ENCODE measurements at places on chromosomes 2 and 18.

DNA sequence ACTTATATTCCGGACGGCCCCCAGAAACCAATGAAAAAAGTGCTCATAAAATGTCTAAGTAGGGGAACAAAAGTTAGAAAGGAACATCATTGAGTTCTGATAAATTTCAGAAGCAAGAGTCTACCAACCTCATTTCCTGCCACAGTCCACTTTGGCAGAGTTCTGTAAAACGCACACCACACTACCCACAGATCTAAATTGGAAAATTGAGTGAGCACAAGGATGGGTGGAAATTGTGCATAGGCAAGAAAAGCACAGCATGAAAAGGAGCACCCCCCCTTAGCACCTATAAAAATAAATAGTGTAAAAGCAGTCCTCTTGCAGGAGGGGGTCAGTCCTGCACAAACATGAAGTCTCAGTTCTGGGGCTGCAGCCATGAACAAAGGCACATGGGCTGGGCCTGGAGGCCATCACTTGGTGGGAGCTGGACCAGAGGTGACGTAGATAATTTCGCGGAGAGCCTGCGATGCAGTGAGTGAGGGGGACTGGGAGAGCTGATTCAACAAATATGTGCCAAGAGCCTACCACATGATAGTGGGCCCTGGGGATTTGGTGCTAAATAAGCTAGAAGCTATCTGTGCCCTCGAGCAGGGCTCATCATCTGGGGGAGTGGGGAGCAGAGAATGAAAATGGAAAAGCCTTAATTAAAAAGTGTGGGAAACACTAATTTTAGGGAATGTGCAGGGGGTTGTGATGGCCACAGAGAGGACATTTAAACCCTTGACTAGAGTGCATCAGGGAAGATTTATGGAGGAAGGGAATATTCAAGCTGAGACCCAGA lies 48.9 kb upstream of the SPP2 start:
- no peak overlapping the region for H3K4me3 ChIP-seq
- no peak overlapping the region for H3K27ac ChIP-seq
- DNase-seq: no peak
- H3K36me3 ChIP-seq: no peaks in the 10 kb centered on the region

DNA sequence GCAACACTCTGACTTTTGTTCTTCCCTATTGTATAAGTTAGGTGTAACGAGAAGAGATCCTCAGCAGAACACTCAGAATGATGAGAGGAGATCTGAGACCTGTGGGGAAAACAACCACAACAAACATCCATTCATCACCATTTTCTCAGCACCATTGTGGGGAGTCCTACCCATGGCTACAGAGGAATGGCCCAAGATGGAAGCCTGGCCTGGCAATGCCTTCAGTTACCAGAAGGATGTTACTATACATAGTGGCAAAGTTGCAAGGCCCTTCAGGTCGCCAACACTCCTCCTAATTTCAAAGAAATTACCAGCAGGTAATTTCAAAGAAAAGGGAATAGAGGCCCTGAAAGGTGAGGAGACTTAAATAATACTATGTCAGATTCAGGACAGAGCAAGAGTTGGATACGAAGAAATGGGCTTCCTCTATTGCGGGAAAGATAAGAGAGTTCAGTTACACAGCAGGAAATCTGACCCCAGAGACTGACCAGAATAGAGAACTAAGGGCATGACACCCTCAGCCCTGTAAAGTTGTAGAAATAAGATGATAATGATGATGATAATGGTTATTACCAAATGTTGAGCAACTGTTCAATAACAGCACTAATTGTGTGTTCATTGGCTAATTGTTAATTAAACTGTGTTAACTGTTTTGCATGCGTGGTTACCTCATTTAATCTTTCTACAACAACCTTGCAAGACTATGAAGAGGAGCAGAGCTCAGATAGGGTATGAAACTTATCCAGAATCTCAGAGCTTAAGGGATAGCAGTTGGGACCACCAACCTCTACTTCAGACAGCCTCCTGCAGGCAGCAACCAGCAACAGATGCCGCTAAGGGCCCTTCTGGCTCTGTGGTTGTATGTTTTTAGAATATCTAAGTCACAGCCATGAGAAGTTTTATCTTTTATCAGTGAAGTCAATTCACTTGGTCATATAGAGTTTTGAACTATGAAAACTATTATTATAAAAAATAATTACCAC lies 37.5 kb downstream of the DHRS9 start:
- no peak overlapping the region for H3K27ac ChIP-seq
- no peaks in the 10 kb centered on the region for H3K36me3 ChIP-seq
- DNase-seq: no peak
- no peaks in the 10 kb centered on the region for H3K27me3 ChIP-seq
- no peak overlapping the region for H3K4me3 ChIP-seq
- H3K4me1 ChIP-seq: no peaks in the 10 kb centered on the region

GRCh38 chr2:128396500-128396891 lies 77.8 kb upstream of the HS6ST1 start:
- H3K27me3 ChIP-seq: no peaks in the 10 kb centered on the region
- H3K4me1 ChIP-seq: no peaks in the 10 kb centered on the region
- peak; percentile 53 for DNase-seq
- H3K4me3 ChIP-seq: no peak overlapping the region
- H3K27ac ChIP-seq: no peak overlapping the region

DNA sequence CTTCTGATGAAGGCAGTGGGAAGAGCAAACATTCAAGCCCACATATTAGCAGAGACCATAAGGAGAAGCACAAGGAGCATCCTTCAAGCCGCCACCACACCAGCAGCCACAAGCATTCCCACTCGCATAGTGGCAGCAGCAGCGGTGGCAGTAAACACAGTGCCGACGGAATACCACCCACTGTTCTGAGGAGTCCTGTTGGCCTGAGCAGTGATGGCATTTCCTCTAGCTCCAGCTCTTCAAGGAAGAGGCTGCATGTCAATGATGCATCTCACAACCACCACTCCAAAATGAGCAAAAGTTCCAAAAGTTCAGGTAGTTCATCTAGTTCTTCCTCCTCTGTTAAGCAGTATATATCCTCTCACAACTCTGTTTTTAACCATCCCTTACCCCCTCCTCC lies 35.4 kb downstream of the CCNT2 start:
- no peak overlapping the region for H3K4me3 ChIP-seq
- H3K27me3 ChIP-seq: no peaks in the 10 kb centered on the region
- no peaks in the 10 kb centered on the region for H3K4me1 ChIP-seq
- no peak overlapping the region for H3K27ac ChIP-seq

DNA sequence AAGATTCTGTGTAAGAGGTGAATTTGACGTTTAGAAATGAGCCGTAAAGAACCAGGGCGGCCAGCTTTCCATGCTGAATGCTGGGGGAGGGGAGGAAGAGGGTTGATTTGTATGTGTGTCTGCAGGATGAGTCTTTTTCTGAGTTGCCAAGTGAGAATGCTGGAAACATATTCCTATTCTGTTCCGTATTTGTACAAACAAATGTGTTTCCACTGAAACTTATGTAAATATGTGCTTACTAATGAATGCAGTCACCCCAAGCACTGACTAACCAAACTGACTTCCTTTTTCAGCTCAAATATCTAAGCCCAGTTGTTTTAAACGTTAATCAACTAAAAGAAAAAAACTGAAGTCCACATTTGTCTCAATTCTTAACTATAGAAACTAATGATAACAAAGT lies 74.9 kb upstream of the APCDD1 start:
- DNase-seq: no peak
- H3K27ac ChIP-seq: no peak overlapping the region
- no peak overlapping the region for H3K4me3 ChIP-seq

- no peaks in the 10 kb centered on the region for H3K36me3 ChIP-seq
- H3K4me3 ChIP-seq: no peak overlapping the region
- no peak for DNase-seq
- H3K27me3 ChIP-seq: no peaks in the 10 kb centered on the region
- no peak overlapping the region for H3K27ac ChIP-seq
- no peaks in the 10 kb centered on the region for H3K4me1 ChIP-seq
Measured at GRCh38 chr2:152319822-152320570, 15.0 kb upstream of the FMNL2 start.

DNA sequence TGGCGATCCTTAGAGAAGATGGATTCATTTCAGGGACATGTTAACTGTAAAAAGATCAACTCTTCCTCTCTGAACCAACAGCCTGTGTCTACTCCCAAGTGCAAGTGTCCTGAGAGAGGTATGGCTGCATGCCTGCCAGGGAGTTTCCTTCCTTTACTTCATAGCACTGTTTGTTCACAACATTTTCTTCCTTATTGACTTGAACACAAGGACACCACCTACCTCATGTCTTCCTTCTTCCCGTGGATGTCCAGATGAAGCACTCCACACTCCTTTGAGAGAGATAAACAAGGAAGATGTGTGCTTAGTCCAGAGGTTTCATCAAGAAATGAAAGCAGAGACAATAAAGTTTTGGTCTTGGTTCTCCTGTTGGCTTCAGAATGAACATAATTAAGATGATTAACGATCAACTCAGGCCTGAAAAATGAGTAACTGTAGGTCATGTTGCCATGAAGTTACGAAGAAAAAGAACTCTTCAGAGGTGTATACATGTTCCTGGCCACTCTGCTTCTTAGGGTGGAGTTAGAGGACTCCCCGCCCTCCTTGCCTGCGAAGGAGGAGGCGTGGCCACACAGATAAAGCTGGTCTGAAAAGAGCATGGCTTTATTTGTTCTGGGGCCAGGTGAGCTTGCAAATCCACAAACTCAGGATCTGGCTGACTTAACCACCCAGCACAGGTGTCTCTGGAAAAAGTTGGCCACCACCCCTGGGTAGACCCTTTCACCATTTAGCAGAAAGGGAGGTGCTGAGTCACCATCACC lies 155.0 kb upstream of the KCTD1 start:
- H3K4me1 ChIP-seq: no peaks in the 10 kb centered on the region
- no peak overlapping the region for H3K27ac ChIP-seq
- no peaks in the 10 kb centered on the region for H3K27me3 ChIP-seq
- H3K4me3 ChIP-seq: no peak overlapping the region

- H3K36me3 ChIP-seq: no peaks in the 10 kb centered on the region
- no peak overlapping the region for H3K27ac ChIP-seq
- DNase-seq: no peak
- no peak overlapping the region for H3K4me3 ChIP-seq
- no peaks in the 10 kb centered on the region for H3K27me3 ChIP-seq
Measured at GRCh38 chr2:120421830-120422175, 75.9 kb downstream of the INHBB start.

DNA sequence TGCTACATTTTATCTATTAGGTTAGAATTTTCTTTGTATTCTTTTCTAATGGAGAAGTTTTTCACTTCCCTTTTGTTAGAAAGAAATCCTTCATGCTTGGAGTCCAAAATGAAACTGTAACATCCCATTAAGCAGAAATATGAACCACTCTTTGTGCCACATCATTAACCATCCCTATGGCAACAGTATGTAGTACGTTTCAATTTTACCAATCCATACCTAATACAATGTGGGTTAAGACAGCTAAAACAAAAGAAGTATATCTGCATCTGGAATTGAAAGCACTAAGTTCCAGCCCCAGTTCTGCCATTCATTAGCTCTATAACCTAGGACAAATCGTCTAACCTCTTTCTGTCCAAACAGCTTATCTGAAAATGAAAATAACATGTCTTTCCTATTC lies 409.2 kb upstream of the SPHKAP start:
- H3K27ac ChIP-seq: no peak overlapping the region
- H3K36me3 ChIP-seq: no peaks in the 10 kb centered on the region
- H3K27me3 ChIP-seq: no peaks in the 10 kb centered on the region
- DNase-seq: no peak
- no peaks in the 10 kb centered on the region for H3K4me1 ChIP-seq

DNA sequence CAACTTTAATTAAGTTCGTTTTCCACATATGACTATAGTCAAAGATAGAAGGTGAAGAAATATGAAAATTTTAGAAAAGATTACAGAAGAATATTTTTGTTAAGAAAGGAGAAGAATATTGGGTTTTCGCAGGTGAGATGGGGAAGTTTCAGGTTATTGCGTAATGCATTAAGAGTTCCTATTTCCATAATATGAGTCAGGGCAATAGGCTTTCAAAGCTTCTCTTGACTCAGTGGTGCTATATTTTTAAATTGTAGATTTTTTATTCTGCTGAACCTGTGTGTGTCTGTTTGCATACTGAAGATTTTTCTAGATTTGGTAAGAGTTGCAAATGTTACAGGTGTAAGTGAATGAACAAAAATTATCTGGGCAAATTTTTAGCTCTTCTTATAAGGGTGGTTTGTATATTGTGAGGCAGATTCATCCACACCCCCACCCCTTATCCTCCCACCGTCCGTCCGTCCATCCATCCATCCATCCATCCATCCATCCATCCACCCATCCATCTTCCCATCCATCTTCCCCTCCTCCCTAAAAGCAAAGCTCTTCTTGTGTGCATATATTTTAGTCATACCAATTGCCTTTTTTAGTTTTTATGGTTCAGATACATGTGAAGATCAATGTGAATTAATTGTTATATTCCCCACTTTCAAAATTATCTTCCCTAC lies 69.6 kb downstream of the MYO1B start:
- no peak overlapping the region for H3K27ac ChIP-seq
- H3K4me1 ChIP-seq: peaks cover 7% of the 10 kb centered on the region
- no peaks in the 10 kb centered on the region for H3K27me3 ChIP-seq
- H3K36me3 ChIP-seq: no peaks in the 10 kb centered on the region
- no peak for DNase-seq
- no peak overlapping the region for H3K4me3 ChIP-seq

GRCh38 chr18:40866013-40866645 lies 1088.9 kb upstream of the PIK3C3 start:
- H3K4me1 ChIP-seq: no peaks in the 10 kb centered on the region
- DNase-seq: no peak
- no peak overlapping the region for H3K4me3 ChIP-seq

DNA sequence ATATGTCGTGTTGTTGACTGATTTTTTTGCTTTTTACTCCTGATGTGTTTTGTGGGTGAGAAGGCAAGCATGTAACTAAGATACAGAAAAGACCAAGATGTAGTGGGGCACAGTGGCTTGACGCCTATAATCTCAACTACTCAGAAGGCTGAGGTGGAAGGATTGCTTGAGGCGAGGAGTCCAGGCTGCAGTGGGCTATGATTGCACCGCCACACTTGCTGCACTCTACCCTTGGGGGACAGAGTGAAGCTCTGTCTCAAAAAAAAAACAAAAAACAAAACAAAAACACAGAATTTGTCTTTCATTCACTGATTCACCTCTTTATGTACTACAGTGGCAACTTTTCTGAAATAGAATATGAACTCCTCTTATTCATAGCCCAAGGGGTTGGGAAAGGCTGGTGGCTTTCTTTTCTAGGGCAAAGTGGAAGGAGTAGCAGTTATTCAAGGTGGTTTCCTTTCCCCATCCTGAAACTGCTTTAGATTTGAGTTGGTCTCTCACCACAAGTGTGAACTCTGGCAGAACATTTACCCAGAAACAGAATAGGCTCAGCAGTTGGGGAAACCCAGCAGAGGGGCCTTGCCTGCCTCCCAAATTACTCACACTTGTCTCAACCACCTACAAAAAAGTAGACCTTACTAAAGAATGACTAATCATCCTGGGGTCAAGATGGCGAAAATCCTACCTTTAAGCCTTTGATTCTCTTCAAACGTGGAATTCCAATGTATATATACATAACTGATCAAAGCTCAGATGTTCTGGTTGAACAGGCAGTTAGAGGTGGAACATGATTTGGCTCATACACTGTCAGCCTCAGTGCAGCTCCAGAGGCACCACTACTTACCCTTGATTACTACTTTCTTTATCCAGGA lies 6.5 kb downstream of the TANK start:
- H3K4me1 ChIP-seq: peaks cover 37% of the 10 kb centered on the region
- H3K4me3 ChIP-seq: no peak overlapping the region
- DNase-seq: no peak
- no peak overlapping the region for H3K27ac ChIP-seq

- H3K27me3 ChIP-seq: no peaks in the 10 kb centered on the region
- no peak overlapping the region for H3K4me3 ChIP-seq
- peaks cover 3% of the 10 kb centered on the region for H3K4me1 ChIP-seq
- no peaks in the 10 kb centered on the region for H3K36me3 ChIP-seq
- DNase-seq: no peak
- H3K27ac ChIP-seq: no peak overlapping the region
Measured at GRCh38 chr18:55592106-55592505, 4.1 kb upstream of the TCF4 start.

Data from ascending aorta (tissue), 2 donors.